Esophagus squamous epithelium (tissue), 5 donors: ENCODE measurements at places on chromosomes 12 and 14.

DNA sequence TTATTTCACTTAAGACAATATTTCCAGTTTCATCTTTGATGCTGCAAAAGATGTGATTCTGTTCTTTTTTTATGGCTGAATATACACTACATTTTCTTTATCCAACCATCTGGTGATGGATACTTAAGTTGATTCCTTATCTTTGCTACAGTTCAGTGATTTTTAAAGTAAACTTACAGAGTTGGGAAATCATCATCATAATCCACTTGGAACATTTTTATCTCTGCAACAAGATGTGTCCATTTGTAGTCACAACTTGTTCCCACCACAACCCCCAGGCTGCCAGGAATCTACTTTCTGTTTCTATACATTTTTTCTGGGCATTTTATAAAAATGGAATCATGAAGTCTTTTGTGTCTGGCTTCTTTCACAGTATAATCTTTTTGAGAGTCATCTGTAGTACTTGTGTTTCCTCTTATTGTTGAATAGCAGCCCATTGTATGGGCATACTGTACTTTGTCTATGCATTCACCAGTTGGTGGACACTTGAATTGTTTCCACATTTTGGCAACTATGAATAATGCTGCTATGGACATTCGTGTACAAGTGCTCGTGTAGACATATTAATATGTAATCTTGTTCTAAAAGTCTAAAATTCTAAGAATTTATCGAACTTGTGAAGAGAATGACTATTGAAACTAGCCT lies 212.5 kb upstream of the DDHD1 start:
- no peak for DNase-seq

GRCh38 chr12:49069507-49070346 lies at the start of gene RHEBL1:
TSS of gene RHEBL1 (minus strand) at chr12:49069979. CDS start at chr12:49069785, 194 bp downstream.
- peak; percentile 94 for DNase-seq

GRCh38 chr14:104245075-104245474 lies 106.7 kb downstream of the KIF26A start:
- DNase-seq: no peak

GRCh38 chr12:14322403-14322802 lies 43.1 kb upstream of the ATF7IP start:
- no peak for DNase-seq
